NCI-H345 (cell line): ENCODE measurements at places on chromosomes 5 and 9.

GRCh38 chr9:14908295-14909180, 1.7 kb downstream of the FREM1 start:
- DNase-seq, result peak; percentile 36

DNA sequence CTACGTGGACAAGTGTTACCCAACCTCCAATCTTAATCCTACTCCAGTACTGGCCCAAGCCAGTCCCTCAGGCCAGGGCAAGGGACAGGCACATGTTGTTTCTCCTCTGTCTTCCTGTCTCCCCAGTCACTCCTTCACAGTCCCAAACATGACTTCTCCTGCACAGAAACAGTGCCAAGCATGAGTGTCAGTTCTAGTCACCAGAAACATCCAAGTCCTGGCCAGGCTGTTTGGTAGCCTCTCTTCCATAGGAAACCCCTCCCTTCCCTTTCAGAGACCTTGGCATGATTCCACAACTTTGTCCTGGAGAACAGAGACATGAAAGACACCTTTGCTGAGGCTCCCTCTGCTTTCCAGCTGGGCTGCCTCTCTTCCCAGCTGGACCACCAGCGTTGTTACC, 56.2 kb upstream of the SLC2A8 start:
- DNase-seq, result no peak

GRCh38 chr5:16975950-16976624, 40.0 kb upstream of the MYO10 start:
- no peak for DNase-seq

GRCh38 chr5:130400091-130400490, 495.8 kb downstream of the CHSY3 start:
- DNase-seq, result no peak

- DNase-seq, result no peak
Observed at GRCh38 chr9:15310107-15310850, 3.3 kb upstream of the TTC39B start.

GRCh38 chr5:131252824-131253171, 11.1 kb upstream of the CDC42SE2 start:
- no peak for DNase-seq

- peak; percentile 25 for DNase-seq
Observed at GRCh38 chr5:6449465-6450158, 953 bp downstream of the UBE2QL1 start.

DNA sequence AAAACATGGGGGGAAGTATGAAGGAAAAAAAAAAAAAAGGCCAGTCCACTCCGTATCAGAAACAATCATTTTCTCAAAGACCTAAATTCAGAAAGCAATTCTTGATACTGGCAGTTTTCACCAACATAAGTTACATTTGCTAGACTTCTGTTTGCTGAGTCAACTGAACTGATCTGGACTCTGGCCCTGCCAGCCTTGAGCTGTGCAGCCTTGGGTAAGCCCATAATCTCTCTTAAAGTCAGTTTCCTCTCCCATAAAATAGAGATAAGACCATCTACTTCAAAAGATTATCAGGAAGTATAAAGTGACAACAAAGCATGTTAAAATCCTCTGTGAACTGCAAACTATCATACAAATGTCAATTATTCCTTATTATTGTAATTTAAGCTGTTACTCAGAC, 106.8 kb downstream of the MAPKAP1 start:
- DNase-seq, result no peak

- DNase-seq, result peak; percentile 14
Observed at GRCh38 chr5:139912804-139913203, 117.2 kb downstream of the PSD2 start.

DNA sequence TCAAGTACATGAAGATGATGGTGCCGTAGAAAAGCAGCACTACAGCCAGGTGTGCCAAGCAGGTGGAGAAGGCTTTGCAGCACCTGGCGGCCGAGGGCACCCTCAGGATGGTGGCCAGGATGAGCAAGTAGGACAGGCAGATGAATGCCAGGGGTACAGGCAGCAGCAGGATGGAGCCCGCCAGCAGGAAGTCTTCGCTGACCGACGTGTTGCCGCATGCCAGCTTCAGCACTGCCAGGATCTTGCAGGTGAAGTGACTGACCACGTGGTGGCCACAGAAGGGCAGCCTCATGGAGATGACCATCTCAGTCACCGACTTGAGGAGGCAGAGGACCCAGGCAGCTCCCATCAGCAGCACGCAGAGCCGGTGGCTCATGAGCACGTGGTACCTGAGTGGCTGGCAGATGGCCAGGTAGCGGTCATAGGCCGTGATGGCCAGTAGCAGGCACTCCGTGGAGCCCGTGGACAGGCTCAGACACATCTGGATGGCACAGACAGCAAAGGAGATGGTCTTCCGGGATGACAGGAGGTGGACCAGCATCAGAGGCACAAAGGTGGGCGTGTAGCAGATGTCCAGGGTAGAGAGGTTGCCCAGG, 482 bp downstream of the OR13J1 start:
- no peak for DNase-seq

GRCh38 chr5:58188262-58188651, 271.6 kb downstream of the PLK2 start:
- DNase-seq, result no peak

GRCh38 chr5:56861893-56862485, 46.6 kb downstream of the MAP3K1 start:
- DNase-seq, result peak; percentile 39

DNA sequence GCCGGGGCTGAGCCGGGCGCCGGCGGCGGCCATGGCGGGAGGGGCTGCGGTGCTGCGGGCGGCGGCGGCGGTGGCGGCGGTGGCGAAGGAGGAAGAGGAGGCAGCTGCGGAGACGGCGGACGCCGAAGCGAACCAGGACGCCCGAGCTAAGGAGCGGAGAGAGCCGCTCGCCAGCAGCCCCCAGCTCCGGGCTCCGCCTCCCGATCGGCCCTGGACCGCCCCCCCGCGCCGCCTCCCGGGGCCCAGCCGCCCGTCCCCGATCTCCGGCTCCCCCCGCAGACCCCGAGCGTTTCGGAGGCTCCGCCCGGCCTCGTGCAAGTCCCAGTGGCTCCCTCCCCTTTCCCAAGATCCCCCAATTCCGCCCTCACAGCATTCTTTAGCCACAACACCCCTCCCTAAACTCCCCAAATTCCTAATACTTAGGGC, at the start of gene ASTN2:
Gene ASTN2, minus strand, starts transcription at position 152 of the 426 bp plus-strand sequence. Its CDS starts 119 bp downstream, at position 33.
- peak; percentile 46 for DNase-seq

GRCh38 chr9:105044518-105044917, 116.6 kb upstream of the ABCA1 start:
- peak; percentile 52 for DNase-seq
